ENCODE measurements at places on chromosomes 1 and 21. TPM values are rescaled to one million over a fixed set of nuclear protein-coding genes. Genes with fewer than 3 reads are reported as not detected.

GRCh38 chr1:9872430-9873165 is 37.5 kb downstream of the CTNNBIP1 start:
- DNase-seq, result no peak

DNA sequence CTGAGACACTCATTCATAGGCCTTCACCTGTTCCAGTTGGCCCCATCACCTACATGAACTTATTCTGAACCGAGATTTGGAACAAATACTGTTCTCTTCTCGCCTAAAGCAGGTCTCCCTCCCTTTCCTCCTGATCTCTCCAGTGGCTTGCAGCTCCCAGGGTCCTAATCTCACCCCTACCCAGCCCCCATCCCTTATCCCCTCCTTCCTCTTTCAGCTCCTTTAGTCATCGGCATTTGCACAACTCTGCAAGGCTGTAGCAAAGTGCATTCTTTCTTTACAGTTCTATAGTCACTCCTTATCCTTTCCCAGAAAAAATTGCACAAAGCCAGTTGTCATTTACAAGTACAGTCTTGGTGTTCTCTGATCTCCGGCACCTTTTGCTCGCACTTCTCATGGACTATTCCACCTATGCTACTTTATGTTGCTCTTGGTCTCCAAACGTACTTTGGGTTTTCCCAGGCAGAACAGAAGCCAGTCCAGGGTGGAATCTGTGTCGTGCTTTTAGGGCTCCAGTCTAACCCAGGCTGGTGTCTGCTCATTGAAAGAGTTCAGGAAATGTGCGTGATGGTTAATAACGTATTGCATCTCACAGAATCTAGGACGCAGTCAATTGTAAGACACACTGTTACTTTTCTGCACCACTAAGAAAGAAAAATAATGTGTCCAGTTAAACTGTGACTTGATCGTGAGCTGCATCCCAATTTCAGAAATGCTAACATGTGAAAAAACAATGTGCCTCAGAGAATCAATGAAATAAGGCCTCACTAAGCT is 965 bp downstream of the ABCA4 start:
- DNase-seq, result no peak

PCSK9 gene
- 0.70 TPM for total RNA-seq

AXDND1 gene
- not detected for total RNA-seq

C8A gene
- not detected for total RNA-seq

Data from dermis blood vessel endothelial cell (primary cell).